ENCODE measurements at places on chromosomes 13 and 19.

DNA sequence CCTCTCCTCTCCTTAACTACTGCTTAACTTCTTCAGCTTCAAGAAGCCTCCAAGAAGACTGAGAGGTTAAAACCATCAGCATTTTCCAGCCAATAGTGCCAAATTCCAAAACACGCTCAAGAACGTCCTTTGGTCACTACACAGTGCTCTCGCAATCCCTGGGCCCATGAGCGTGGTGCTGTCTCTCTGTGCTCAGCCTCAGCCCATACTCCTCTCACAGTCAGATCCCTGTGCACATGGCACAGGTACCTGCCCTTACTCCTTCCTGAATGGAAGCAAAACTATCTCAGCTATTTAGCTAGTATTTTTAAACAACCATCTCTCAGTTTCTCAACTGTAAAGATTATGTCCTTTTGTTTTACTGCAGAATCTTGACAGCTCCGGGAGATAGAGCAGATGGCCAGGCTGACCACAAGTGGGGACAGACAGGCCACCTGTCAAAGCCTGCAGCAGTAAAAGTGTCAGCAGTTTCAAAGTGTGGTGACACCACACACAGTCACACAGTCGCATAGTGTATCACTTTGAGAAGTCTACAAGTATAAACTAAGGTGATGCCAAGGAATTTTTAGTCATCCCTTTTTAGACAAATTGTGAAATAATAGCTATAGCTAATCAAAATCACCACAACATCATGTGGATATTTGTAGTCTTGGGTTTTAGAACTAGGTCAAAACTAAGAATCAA, 35.7 kb downstream of the DZIP1 start:
- no peak for DNase-seq

DNA sequence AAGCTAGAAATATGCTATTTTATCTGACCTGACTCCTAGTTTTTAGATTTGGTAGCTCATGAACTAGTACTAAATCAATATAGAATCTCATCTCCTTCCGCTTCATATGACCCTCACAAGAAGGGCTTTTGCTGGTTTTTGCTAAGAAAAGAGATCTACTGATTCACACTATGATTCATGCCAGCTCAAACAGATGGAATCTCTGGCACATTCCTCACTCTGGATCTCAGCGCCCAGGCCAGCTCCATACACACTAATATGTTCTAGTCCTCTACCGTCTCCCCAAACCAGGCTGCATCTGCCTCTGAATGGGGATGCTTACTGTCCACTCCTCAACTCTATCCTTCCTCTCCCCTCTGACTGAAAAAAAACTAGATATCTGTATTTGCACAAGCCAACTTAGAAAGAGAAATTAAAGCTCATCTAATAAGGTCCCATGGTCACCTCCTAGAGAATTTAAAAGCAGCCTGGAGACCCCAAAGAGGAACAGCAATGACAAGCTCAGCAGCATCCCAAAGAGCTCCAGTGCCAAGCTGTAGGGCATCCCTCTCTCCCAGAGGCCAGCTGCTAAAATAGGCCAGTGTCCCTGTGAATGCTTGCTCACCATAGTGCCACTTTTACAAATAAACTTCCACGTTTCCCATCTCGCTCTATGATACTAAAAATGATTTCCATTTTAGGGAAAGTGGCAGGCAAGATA, 74.9 kb downstream of the LHFPL6 start:
- DNase-seq = no peak

DNA sequence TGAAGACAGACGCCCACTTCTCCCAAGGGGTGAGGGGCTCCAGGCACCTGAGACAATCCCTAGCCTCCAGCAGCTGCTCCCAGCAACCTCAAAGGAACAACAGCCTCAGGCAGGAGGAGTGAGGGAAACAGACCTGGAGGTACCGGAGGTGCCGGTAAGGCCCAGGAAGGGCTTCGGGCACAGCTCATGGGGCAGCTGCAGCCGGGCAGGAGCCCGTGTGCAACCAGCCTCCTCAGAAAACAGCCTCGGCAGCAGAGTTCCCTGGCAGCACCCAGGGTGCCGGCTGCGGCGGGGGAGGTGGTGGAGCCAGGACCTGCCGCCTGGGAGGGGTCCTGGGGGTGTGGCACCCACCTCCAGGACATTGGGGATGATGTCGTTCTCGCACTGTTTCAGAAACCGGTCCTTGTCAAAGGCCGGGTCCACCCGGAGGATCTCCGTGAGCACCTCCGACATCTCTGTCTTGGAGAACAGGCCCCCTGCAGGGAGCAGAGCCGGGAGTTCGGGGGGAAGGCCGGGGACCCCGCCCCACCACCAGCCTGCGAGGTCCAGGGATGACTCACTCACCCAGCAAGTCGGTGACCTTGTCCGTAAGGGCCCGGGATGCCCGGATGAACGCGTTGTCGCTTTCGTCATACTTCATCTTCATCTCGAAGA, 6.5 kb upstream of the CTXN1 start:
- no peak for DNase-seq

GRCh38 chr13:99733346-99733745, 232.1 kb downstream of the TM9SF2 start:
- DNase-seq = no peak

- DNase-seq = no peak
These were observed 1891.6 kb upstream of the PCDH20 start for GRCh38 chr13:63307228-63307627.

DNA sequence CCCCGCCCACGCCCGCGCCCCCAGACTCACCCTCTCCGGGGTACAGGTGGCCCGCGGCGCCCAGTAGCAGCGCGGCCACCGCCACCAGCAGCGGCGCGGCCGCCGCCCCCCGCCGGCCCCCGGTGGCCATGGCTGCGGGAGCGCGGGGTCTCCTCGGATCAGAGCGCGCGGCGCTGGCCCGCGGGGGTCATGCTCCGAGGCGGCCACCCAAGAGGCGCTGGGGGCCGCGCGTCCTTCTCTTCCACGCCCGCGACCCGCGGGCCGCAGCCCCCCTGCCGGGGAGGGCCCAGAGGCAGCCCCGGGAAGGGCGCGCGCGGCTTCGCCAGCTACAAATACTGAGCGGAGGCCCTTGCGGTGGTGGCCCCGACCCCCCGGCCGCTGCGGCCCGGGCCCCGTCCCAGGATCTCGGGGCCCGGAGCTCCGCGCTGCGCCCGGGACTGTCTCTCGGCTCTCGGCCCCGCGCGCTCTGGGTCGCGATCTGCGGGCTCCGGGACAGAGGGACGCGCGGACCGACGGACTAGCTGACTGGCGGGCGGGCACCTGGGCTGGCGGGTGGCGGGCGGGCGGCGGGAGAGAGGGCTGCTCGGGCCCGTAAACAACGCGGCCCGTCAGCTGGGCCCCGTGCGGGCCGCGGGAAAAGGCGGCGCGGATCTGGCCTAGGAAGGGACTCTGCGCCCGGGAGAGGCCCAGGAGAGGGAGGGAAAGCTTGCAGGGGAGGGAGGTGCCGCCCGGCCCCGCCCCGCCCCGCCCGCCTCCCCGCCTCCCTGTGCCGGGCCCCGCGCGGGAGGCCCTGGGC, at the start of gene INSR:
Gene INSR, minus strand, starts transcription at position 653 of the 796 bp plus-strand sequence. Its CDS starts 523 bp downstream, at position 130.
- DNase-seq = peak; percentile 95
